ENCODE measurements at places on chromosomes 16 and 17.

GRCh38 chr17:4598776-4599504 is 14.6 kb downstream of the SMTNL2 start:
- no peak for DNase-seq

DNA sequence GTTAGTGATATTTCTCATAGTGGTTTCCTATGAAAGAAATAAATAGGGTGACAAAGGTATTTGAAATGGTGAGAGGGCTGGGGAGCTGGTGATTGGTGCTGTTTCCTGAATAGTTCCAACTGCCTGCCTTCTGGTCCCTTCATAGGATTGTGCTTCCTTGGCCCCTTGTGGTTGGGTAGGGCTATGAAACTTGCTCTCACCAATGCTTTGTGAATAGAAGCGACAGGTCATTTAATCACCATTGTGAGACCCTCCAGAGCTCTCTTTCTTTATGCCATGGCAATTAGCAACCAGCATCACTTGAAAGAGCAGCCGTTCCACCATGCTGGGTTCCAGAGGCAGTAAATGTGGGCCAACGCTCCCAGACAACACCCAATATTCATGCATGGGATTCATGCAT is 23.7 kb upstream of the WWOX start:
- DNase-seq: no peak

- DNase-seq: no peak
These were observed 7.2 kb upstream of the RFWD3 start for GRCh38 chr16:74673876-74674275.

GRCh38 chr16:14505846-14506245 is 124.2 kb downstream of the PARN start:
- peak; percentile 52 for DNase-seq

DNA sequence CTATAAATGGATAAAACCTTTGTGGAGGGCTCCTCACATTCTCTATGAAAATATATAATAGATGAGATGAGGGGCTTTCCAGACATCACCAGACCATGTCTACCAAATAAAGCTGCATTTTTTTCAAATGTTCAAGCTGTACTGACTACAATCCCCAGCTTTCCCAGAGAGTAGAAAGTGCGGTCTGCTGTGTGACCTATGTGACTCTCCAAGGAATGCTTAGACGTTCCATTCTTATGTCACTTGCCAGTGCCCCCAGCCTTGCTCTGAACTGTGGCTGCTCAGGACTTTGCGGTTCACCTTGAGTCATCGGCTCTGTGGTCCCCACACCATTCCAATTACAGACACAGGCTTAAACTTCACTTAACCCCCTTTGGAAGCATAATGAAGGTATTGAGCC is 47.8 kb upstream of the SCNN1B start:
- DNase-seq: peak; percentile 95

DNA sequence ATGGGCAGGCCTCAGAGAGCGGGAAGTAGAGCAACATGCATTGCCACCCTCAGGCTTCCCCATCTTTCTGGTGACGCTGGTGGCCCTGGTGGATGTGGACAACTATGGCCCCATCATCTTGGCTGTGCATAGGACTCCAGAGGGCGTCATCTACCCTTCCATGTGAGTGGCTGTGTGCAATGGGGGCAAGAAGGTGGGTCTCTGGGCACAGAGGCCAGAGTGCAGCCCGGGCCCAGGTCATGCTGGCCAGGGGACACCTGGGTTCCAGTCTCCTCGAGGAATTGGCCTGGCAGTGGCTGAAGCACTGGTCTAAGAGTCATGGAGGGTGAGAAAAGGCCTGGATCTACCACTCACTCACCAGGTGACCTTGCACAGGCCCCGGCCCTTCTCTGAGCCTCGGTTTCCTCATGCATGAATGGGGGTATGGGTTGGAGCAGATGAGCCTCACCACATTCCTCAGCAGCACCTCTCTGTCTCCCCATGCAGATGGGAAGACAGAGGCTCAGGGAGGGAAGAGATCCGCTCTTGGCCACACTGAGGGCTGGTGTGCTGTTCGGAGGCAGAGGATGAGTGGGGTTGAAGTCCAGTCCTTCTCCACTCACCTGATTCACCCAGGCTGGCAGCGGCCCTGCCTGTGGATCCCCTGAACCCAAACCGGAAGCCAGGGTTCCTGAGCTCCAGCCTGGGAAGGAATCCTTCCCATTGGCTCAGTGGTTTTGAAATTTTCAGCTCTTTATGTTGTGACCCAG is 7.2 kb upstream of the ADGRG3 start:
- DNase-seq: no peak

DNA sequence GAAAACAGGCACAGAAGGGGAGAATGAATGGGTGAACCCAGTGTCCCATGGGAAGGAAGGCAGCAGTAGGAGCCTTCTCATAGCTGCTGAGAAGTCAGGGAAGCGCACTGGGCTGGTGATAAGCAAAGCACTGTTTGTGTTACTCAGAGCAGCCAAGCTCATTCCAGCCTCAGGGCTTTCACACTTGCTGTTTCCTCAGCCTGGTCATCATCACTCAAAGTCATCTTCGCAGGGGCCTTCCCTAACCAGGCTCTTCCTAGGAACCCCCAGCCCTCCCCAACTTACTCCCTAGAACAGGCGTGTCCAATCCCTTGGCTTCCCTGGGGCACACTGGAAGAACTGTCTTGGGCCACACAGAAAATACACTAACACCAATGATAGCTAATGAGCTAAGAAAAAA is 32.1 kb upstream of the LONP2 start:
- no peak for DNase-seq

DNA sequence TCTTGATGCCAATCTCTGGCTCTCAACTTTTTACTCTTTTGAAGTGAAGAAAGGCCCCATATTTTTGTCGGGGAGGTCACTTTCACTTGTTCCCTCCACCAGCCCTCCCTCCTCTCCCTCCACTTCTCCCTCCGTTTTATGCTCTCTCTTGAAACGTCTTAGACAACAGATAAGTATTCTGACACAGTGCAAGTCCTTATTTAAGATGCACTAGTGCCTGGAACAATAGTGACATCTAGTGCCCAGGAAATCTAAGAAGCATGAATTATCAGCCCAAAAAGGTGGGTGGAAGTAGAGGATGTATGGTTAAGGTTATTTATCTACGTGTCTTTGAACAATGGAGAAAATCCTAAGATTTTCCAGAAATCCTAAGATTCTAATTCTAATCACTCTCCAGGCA is 17.9 kb downstream of the PSME3IP1 start:
- peak; percentile 40 for DNase-seq

DNA sequence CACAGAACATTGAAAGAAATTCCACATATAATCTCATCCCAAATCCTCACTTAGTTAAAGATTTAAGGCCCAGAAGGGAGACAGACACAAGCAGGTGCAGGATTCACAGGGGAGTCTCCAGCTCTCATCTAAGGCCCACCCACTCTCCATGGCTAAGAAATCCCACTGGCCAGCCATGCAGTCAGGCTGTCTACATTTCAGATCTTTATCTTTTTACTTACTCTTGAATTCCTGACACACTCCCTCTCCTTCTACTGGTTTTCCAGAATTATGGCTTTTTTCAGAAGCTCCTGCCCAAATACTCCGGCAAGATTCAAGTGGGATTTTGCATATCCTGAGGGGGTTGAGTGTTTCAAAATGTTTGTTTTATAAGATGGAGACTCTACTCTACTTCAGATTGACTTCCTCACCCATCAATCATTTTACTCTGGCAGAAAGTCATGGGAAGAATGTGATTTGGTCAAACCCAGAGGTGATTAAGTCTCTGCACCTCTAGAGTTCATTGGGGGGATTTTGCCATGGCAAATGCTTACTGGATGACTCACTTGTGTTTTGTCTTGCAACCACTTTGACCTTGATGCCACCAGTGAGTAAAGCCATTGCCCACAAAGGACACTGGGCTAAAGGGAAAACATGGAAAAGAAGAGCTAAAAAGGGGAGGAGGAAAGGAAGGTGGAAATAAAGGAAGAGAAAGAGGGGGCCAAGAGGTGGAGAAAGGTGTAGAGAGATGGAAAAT is 688.8 kb upstream of the SALL1 start:
- DNase-seq: peak; percentile 94

DNA sequence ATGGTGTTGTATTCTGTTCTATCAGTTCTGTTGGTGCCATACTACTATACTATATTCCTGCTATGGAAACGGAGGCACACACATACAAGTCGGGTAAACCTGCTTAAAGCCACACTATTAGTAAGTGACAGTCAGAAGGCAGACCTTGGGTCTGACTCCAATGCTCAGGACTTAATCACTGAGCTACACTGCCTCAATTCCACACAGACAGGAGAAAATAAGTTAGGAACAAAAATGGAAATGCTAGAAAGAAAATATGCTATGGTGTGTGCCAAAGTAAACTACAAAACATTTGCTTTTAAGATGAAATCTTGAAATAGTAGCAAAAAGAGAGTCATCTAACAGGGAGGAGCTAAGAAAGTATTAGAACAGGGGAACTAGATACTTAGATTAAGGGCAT is 48.1 kb downstream of the MYO1D start:
- DNase-seq: no peak

GRCh38 chr17:49995055-49995738 is at the start of gene DLX3:
Gene DLX3 (minus strand): TSS chr17:49995224. CDS start chr17:49994998, 226 bp downstream.
- no peak for DNase-seq

DNA sequence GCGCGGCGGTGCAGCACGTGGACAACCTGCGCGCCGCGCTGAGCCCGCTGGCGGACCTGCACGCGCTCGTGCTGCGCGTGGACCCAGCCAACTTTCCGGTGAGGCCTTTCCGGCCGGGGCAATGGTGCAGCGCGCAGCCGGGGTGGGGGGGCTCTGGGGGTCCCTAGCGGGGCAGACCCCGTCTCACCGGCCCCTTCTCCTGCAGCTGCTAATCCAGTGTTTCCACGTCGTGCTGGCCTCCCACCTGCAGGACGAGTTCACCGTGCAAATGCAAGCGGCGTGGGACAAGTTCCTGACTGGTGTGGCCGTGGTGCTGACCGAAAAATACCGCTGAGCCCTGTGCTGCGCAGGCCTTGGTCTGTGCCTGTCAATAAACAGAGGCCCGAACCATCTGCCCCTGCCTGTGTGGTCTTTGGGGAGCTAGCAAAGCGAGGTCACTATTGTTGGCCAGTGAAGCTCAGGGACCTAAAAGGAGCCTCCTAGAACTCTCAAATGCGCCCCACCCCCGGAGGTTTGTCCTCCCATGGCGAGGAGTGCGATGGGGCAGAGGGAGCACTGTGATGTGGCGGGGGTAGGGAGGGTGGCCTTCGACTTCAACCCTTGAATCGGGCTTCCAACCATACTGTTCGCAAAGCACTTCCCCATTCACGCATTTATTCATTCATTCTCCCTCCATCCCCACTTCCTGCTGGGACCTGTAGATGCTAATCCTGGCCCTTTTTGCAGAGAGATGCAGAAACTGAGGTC is 770 bp downstream of the HBM start:
- DNase-seq: no peak

- DNase-seq: no peak
These were observed 38.5 kb downstream of the USP22 start for GRCh38 chr17:21004016-21004930.

- DNase-seq: no peak
These were observed 269.3 kb upstream of the TBX2 start for GRCh38 chr17:61130330-61130729.

GRCh38 chr17:4899341-4900230 is at the start of gene C17orf107:
Gene C17orf107 (plus strand): TSS chr17:4899536. CDS start chr17:4899763, 227 bp downstream.
- no peak for DNase-seq

- DNase-seq: no peak
These were observed 33.7 kb downstream of the NOL11 start for GRCh38 chr17:67751101-67752074.

DNA sequence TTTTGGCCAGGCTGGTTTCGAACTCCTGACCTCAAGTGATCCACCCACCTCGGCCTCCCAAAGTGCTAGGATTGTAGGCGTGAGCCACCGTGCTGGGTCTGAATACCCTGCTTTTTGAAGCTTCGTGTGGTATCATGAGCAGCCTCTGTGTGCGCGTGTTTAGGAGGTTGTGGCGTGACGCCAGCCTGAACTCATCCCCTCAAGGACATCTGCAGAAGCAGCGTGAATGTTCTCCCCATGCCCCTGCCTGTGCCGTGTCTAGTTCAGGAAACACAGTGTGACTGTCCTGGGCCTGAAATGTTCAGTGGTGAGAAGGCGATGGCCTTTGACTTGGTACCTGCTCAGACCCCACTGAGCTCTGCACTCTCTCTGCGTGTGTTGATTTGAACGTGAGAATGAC is 35.6 kb downstream of the RNF213 start:
- no peak for DNase-seq

DNA sequence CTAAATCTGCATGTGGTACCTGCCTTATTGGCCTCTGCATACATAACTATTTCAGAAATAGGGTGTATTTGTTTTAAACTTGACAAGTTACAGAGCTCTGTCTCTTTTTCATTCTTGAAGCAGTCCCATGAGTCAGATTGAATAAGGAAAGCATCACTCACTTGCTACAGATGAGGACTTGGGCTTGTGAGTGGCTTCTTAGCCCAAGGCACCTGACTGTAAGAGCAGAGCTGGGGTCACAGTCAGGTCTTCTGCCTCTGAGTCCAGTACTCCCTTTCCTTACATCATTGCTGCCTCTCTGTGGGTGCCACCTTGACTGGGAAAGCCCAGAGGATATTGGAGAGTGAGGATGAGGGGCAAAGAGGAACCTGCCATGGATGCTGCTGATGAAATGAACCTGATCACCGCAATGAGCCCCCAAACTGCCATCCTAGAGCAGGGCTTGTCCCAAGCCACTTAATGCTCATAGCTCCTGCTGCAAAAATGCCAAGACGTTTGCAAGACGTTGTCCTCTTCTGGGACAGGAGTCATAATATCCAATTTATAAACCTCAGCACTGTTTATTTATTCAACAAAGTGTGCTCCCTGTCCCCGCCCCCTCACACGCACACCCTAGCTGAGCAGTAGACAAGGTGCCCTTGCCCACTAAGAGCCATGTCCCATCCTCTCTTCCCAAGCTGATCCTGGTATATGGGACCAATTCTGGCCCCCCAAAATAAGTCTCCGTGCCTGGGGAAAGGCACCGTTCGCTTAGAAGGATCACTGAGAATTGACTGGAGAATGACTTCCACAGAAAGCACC is 74.1 kb downstream of the CCDC182 start:
- DNase-seq: no peak

GRCh38 chr17:34398990-34399389 is 36.0 kb upstream of the CCL1 start:
- no peak for DNase-seq

DNA sequence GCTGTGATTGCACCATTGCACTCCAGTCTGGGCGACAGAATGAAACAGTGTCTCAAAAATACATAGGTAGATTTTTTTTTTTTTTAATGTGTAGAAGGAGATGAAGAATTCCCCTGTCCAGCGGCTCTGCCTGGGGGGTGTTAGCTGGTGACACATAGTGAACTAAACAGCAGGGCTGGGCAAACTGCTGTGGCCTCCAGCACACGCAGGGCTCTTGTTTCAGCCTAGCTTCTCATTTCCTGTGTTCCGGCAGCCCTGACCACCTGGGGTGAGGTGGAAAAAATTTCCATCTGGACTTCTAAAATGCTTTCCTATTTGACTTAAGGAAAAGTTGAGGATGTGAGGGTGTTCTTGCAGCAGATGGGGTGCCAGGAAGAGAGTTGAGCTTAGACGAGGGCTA is 33.3 kb upstream of the RGS9 start:
- peak; percentile 75 for DNase-seq

GRCh38 chr17:55441544-55441943 is 19.9 kb upstream of the MMD start:
- DNase-seq: no peak

GRCh38 chr17:81902653-81903414 is 796 bp downstream of the NPB start:
- DNase-seq: no peak

GRCh38 chr17:914561-914960 is 65.0 kb downstream of the NXN start:
- DNase-seq: no peak
